NCI-H524 treated with DMSO at 0.1 percent for 48 hours (cell line): ENCODE measurements at places on chromosomes 5 and 9.

GRCh38 chr5:151451626-151452520, 4.5 kb downstream of the SLC36A1 start:
- DNase-seq: no peak

DNA sequence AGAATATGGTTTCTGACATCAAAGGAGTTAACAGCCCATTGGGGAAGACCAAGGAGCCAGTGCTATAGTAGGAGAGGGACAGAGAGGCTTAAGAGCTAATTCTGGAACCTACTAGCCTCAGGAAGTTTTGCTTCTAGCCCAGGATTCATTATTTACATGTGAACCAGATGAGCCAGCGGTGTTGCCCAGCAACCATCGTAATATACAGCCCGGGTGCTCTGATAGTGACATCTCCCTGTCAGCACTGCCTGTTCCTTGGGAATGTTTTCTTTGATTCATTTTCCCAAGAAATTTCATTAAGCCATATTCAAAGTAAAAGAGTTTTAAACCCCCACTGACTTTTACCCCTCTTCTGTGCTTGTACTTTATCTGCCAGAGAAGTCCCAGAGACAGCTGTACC, 217.4 kb upstream of the ADAMTSL1 start:
- no peak for DNase-seq

- no peak for DNase-seq
These were observed 14.6 kb downstream of the TMEM171 start for GRCh38 chr5:73135021-73135420.

DNA sequence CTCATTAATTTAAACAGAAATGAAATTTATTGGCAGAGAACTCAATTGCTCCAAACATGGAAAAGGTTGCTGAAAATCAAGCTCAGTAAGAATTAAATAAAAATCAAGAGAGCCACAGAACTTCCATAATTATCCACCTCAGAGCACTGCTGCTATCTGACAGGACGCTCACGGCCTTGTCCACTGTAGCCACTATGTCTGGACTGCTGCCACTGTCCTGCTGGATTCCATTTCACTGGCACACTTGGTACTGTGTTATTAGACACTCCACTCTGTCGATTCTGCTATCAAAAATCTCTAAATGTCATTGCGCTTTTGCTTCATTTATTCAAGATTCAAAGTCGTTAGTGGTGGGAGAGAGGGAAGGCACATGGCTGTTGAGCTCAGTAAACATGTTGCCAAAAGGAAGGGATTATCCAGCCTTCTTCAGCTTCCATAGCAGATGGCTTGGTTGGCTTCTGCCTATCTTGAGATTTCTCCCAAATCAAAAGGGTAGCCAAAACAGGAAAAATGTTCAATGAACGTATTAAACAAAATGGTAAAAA, 815.0 kb downstream of the CDH18 start:
- peak; percentile 14 for DNase-seq

GRCh38 chr5:176660860-176661641, 13.8 kb downstream of the TSPAN17 start:
- DNase-seq: peak; percentile 13

DNA sequence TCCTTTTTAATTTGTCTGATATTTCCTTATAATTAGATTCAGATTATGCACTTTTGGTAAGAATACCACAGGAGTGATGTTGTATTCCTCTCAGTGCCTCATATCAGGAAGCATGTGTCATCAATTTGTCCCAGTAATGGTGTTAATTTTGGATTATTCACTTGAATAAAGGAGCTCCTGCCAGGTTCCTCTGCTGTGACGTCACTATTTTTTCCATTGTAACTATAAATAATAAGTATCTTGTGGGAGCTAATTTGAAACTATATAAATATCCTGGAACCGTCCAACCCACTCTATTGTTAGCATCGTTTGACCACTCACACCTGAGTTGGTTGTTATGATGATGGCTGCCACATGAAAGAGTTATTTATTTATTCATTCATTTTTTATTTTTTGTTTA, 107.9 kb downstream of the INVS start:
- DNase-seq: no peak

DNA sequence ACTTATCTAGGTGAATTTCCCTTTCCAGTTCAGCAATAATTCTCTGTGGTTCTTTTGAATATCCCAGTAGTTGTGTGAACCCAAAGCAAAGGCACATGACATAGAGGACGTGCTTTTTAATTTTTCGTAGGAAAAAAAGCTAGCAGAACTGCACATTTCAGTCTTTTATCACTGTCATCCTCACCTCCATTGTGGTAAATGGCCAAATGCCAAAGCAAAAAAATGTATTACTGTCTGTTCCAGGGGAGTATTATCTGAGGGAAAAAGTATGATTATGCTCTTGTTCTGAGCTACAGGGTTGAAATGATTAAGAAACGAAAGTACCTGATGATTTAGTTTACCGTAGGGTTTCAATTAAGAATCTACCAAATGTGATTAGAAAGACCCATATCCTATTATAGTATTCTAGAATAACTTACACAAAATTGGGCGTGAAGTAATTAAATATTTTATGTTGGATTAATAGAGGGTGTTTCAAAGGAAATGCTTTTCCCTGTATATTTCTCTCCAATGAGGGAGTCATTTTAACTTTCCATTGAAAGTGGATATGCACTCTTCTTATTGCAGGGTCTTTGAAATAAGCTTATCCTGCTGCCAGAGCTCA, 62.7 kb downstream of the CAVIN4 start:
- DNase-seq: no peak

DNA sequence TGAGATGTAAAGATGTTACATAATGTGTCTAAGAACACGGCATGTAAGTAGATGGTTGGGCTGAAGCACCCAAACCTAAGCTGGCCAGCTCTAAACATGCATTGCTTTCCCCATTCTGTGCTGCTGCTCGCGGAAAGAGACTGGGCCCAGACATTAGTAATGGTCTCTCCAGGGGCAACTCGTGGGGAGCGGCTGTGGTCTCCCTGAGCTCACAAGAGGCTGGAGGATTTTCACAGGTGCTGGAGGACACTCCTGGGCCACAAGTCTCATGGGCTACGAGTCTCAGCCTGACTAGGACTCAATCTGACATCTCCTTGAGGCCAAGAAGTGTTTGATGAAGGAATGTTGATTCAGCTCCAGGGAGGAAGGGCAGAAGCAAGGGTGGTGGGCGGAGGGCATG, 92.7 kb upstream of the PTCH1 start:
- no peak for DNase-seq
